ENCODE measurements at places on chromosomes 12 and 14.

DNA sequence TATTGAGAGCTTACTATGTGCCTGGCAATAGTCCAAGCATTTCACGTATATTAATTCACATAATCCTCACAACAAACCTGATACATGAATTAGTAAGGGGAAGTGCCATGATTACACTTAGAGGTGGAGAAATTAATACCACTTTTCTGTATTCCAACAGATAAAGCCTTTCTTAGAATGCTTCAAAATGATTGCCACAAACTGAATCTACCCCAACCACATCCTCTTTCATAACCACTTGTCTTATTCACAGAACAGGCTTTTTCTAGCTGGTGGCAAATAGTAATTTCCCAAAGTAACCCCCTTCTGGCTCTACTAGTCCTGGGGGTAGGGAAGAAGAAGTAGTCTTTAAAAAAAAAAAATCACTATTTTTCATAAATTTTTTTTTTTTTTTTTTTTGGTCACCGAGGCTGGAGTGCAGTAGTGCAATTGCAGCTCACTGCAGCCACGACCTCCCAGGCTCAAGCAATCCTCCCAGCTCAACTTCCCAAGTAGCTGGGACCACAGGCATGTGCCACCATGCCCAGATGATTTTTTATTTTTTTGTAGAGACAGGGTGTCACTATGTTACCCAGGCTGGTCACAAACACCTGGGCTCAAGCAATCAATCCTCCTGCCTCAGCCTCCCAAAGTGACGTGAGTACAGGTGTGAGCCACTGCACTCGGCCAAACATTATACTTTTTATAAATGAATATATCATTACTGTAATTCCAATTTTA is 59.0 kb upstream of the ARID2 start:
- DNase-seq: no peak

DNA sequence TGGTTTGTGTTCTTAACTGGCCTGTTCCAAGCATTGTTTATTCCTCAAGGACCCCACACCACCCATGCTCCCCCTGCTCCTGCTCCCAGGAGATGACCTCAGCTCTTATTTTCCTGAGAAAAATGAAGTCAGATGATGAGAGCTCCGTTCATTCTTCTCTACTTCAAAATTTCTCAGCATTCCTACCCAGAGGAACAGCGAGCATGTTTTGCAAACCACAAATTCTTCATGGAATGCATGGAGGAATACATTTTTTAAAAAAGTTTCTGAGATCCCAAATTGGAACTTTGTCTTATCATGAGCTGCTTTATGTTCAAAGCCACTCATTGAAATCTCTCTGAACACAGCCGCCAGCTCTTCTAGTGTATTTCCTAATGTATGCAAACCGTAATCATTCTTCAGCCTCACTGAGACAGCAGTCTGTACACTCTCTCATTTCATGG is 44.9 kb downstream of the SYNE2 start:
- DNase-seq: no peak

- no peak for DNase-seq
Measured at GRCh38 chr12:79262938-79263337, 398.4 kb downstream of the SYT1 start.

DNA sequence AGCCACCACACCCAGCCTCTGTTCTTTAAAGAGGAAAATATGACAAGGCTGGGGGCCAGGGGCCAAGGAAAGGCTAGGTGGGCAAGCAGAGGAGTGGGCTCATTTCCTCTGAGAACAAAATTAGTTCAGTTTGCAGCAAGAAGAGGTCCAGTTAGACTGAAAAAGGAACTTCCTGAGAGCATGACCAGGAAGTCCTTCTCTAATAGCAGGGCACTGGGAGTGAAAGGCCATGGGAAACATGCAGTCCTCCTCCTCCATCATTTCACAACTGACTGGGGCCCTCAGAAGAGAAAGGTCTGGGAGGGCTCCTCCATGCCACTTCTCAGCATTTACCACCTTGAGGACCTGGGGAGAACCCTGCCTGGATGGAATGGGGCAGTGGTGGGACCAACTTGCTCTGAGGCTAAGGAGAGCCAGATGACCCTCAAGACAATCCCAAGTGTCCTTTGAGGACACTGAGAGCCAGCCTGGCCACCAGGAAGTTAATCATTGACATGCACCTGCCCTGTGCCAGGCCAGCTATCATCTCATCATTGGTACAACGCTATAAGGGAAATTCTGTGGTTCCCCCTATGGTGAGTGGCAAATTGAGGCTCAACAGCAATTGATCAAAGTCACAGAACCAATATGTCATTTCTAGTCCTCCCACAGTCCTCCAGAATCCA is 2.0 kb downstream of the AQP2 start:
- no peak for DNase-seq

DNA sequence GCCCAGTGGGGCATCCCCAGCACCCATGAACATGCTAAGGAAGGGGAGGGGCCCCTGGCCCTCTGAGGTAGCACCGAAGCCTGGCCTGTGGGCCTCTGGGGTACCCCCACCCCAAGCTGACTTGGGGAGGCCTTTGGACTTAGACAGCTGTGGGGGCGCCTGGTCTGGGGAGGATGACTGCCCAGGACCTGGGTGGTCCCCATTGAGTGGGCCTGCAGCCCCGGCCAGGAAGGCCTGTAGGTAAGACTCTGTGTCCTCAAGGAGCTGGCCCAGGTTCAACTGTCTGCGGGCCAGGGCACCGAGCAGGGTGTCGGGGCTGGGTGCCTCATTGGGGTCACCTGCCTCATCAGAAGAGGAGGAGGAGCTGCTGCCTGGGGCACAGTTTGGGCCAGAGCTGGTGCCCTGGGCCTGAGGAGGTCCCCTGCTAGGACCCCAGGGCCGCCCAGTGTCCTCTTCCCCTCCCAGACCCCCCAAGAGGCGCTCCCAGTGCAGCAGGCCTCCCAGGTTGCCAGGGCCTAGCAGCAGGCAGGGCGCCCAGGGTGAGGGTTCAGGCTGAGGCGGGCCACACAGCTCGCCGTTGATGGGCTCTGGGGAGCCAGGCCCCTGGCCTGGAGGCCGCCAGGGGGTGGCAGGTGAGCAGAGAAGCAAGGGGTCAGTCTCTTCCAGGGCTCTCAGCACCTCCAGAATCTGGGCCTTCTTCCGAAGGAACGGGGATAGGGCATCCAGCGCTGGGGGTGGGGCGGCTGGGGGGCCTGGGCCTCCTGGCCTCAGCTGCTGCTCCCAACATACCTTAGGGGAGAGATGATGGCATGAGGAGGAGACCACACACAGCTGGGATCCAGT is 31.4 kb downstream of the NCKAP5L start:
- DNase-seq: peak; percentile 34

GRCh38 chr14:105167303-105168092 is 1.1 kb downstream of the JAG2 start:
- no peak for DNase-seq

- no peak for DNase-seq
Measured at GRCh38 chr12:62158461-62159360, 101.5 kb upstream of the USP15 start.

DNA sequence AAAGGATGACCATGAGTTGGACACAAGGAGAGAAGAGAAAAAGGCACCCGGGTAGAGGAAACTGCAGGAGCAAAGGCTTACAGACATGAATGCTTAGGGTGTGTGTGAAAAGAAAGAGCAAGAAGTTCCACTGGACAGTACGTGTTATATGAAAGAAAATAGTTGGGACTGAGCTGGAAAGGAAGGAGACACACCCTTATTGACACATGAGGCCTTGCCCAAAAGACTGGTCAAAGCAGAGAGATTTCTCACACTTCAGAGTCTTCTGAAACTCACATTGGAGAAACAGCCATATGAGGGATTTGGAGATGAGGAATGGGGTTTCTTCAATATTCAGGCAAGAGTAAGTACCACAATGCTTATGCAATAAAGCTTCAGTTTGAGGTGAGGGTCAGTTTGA is 56.0 kb downstream of the TTC9 start:
- DNase-seq: no peak

DNA sequence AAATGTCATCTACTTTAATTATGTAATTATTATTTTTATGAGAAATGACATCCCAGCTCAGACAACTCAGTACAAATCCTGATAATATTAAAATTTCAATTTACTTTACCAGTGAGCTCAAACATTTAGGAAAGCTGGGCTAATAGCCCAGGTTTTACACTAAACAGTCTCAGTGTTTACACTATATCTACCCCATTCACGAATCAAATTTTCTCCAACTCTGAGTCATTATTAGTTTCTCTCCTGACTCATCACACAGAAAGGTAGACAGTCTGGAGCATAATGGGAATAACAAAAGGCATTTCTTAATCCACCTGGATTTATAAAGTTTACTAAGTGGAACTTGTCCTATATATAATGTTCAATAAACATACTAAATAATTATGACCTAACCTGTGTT is 5.7 kb downstream of the PAWR start:
- DNase-seq: no peak

DNA sequence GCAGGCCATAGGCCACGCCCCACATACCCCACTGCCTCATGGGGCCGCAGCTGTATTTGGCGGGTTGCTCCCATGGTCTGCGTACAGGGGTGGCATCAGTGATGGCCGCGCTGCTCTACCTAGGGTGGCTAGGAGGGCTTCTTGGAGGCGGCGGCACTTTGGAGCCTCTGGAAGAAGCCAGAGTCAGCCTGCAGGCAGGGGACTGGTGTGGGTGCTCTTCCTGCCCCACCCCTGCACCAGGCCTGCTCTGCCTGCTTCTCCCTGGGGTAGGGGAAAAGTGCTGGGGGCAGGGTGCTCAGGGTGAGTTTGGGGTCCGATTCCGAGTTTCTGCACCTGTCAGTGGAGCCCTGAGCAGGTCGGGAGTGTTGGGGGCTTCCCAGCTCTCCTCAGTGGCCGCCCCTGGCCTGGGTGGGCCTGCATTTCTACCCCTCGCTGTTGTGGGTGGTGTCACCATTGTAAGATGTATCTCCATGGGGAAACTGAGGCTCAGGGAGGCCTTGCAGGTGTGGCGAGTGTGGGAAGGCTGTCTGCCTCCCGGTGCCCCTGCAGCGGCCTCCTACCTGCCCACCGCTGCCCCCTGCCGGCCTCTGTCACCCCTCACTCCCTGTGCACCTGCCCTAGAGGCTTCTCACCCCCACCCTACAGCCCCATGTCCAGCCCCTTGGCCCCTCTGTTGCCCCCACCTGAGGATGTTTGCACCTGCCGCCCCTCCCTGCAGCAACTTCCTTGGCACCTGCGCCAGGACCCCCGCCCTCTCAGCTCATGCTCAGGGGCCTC is 5.5 kb downstream of the CEP170B start:
- no peak for DNase-seq

DNA sequence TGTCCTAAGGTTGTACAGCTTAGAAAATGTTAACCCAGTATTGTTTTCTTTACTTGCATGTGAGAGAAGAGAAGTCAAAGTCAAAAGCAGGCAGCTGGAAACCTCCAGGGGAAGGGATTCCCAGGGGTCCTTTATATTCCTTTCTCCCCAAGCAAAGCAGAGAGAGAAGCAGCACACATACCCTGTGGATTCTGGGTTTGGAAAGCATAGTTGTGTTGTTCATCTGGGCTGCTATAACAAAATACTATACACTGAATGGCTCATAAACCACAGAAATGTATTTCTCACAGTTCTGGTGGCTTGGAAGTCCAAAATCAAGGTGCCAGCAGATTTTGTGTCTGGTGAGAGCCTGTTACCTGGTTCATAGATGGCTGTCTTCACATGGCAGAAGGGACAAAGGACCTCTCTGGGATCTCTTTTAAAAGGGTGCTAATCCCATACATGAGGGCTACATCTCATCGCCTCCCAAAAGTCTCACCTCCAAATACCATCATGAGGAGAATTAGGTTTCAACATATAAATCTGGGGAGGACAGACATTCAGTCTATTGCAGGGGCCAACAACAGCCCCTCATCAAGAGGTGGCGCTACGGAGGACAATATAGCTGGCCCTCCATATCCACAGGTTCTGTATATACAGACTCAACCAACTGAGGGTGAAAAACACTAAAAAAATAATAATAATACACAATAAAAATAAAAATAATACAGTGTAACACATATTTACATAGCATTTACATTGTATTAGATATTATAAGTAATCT is 19.3 kb upstream of the PCNX1 start:
- DNase-seq: no peak

DNA sequence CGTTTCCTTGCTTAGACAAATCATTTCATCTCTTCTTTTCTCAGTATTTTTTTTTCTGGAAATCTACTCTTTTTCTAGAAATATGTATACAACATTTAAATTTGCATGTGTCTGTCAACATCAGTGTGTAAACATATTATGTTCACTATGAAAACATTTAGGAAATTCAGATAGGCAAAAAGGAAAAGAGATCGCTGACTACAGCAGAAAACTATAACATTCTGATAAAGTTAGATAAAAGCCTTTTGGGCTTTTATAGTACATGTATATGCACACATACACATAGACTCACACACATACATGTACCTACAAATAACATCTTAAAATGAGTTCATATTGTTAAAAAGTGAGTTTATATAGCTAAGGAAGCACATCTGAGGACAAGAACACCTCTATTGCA is 142.1 kb downstream of the RAD51B start:
- no peak for DNase-seq

- DNase-seq: no peak
Measured at GRCh38 chr14:69096781-69097475, 56.0 kb downstream of the DCAF5 start.

- peak; percentile 16 for DNase-seq
Measured at GRCh38 chr12:26195250-26195640, at the start of gene SSPN. Gene SSPN, plus strand, starts transcription at chr12:26195573. Its CDS starts 100 bp downstream, at chr12:26195673.

DNA sequence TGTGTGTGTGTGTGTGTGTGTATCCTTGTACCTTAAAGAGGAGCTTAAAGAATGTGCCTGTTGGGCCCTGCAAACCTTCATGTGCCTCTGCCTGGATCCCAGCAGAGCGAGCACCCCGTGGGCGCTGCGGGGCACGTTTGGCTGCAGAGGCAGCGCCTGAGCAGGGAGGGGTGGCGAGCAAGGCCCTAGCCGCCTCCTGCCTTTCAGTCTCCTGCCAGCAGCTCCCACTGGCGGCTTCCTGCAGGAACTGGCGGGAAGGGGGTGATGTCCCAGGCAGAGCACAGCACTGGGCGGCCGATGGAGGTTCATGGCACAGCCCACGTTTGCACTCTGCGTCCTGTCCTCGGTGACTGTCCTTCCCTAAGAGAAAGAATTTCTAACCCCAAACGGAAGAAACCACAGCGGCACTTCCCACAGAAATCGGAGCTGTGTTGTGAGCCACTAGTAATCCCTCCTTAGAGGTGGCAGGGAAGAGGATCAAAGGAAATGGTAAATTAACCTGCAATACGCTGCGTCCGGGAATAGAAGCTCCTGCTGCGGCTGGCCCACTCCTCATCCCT is 19.8 kb downstream of the ZBTB42 start:
- no peak for DNase-seq

- DNase-seq: peak; percentile 83
Measured at GRCh38 chr14:102754370-102755262, 22.6 kb upstream of the TRAF3 start.

DNA sequence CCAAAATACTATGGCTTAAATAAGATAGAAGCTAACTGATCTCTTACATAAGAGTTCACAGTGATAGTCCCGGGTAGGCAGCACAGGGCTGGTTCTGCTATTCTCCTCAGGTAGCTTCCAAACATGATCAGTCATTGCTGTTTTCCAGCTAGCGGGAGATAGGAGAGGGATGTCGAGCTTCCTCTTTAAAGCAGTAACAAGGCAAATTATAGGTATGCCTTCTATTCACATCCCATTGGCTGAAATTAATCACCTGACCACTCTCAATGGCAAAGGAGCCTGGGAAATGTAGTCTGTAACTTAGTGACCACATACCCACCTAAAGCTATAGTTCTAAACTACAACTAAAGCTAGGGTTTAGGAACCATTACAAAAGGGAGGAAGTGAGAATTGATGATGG is 34.5 kb upstream of the VRK1 start:
- DNase-seq: peak; percentile 71

All from GM13976 (cell line).